ENCODE measurements at places on chromosomes 2 and 18.

DNA sequence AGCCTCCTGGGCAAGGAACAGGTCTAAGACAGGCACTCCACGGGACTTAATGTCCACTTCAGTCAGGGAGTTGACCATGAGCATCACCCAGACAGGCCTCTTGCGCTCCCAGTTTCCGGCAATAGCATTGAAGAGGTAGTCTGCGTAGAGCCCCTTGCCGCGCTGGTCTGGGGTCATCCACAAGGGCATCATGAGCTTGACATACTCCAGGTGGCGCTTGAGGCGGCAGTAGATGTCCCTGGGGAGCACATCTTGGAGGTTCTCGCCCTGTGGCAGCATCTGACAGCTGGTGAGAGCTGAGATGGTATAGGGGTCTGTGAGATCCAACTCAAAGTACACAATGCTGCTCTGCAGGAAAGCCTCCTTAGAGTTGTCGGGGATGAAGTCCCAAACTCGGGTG, 10.6 kb downstream of the TRABD2A start:
- no peak for DNase-seq

DNA sequence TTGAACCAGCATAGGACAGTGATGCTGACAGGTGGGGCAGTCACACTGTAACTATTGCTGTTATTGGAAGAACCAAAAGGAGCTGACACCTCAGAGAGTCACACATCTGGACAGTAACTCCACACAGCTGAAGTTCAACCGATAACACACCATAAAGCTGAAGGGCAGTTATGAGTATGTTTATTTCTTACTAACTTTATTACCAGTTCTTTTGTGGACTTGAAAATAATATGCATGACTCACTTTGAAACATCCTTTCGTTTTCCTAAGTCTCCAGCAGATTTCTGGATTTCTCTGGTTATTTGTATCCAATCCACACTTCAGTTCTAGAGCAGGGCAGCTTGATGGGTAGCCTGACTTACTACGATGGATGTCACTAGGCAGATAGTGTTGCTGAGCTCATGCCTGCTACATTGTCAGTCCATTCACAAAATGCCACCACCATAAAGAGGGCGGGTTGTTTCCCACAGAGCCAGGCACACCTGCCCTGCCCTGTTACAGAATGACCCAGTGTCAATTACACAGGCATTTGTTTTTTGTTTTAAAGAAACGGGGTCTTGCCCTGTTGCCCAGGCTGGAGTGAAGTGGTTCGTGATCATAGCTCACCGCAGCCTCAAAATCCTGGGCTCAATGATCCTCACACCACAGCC, 8.4 kb upstream of the AGBL5 start:
- DNase-seq, result no peak

DNA sequence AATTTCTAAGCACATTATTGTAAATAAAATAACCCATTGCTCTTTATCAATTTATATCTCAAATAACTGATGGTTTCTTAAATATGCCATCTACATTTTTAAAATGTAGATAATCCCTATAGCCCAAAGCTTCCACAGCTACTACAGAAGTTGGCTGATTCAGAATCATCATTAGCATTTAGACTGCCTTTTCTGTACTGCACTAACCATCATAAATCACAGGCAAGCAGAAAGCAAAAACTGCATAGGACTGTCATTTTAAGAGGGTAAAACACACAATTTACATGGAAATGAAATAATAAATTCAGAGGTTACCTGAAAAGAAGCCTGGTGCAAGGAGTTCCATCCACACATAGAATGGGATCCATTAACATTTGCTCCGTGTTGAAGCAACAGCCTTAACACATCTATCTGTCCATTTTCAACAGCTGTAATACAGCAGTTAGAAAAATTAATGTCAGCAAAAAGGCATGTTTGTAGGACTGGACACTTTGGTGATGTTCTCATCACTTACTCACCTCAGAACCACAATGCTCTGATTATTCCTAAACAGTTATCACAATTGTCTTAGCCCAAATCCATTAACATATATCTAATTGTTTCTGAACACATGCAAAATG, 38.4 kb upstream of the CHAC2 start:
- no peak for DNase-seq

- DNase-seq, result no peak
Measured at GRCh38 chr18:51196811-51197660, 445 bp downstream of the MEX3C start.

- no peak for DNase-seq
Measured at GRCh38 chr2:6196449-6196848, 504.3 kb downstream of the SOX11 start.

GRCh38 chr2:70641263-70641784, 87.7 kb upstream of the TGFA start:
- no peak for DNase-seq
